IPS DF 6.9 (cell line): ENCODE measurements at places on chromosomes 11 and 22.

DNA sequence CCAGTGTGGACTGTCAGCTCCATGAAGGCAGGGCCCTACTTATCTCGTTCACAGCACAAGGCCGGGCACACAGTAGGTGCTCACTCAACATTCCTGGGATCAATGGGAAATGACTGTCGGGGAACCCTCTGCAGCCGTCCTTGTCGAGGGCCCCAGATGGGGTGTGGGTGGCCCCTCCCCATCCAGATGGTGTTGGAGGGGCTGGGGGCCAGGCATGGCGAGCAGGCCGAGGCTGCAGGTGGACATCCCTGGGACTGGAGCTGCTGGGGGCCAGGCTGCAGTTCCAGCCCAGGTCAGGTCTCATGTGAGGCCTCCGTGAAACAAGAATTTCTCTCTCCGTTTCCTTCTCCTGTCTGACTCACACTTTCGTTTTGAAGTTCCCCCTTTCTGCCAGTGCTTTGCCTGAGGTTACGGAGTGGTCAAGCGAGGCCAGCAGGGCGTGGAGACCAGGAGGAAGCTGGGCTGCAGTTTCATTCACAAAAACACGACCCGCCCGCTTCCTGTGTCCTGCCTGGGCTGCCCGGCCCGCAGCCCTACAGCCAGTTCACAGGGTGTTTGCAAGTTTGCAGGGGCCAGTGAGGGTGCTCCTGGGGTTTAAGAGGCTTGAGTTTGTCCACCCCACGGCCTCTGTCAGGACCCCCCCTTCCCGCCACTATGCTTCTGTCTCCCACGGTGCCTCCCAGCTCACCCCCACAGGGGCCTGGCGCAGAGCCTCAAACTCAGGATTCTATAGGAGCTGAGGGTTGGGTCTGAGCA, 4.5 kb downstream of the MYEOV start:
- DNase-seq = no peak

DNA sequence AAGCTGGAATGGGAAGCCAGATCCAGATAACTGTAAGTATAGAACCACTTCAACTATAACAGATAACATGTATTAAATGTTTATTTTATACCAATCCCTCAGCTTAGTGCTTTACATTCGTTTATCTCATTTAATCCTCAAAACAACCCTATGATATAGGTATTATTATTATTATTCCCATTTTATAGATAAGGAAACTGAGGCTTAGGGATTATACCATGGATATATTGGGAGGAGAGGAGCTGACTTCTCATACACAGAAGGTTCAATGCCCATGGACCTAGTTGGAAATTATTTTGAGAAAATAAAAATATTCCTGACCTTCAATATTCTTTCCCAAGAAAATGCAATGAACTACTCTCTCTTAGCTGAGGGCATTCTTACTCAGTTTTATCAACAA, 140.4 kb upstream of the C11orf58 start:
- DNase-seq = no peak

- DNase-seq = no peak
Observed at GRCh38 chr22:19109198-19110063, 12.8 kb downstream of the DGCR2 start.

- no peak for DNase-seq
Observed at GRCh38 chr11:9206496-9206895, 58.7 kb downstream of the DENND5A start.

DNA sequence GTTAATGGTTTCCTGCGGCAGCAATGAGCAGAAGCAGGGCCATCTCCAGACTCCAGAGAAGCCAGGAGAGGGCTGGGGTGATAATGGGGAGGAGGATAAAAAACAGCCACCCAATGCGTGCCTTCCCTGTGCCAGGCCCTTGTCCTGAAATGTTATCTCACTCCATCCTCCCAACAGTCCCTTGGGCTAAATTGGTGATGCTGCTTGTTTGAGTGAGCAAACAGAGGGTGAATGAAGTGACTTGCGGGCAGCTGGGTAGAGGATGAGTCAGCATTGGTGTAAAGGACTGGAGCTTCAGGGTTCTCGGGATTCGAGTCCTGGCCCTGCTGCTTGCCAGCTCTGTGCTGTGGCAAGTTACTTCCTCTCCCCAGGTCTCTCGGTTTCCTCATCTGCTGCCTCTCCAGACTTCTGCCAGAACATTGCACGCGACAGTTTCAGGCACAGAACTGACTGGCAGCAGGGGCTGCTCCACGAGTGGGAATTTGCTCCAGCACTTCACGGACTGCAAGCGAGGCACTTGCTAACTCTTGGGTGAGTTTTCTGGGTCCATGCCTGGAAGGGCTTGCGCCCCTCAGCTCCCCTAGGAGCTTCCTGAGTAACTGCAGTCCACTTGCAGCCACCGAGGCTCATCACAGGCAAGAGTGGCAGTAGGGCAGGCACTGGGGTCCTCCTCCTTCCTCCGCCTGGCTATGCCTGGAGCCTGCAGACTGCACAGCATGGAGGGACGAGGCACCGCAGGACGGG, at the start of gene P2RY6:
Gene P2RY6, plus strand, starts transcription at position 403 of the 744 bp plus-strand sequence. CDS start 24,181 bp downstream, outside the sequence.
- no peak for DNase-seq

- DNase-seq = no peak
Observed at GRCh38 chr11:105032495-105032894, 2.4 kb downstream of the CASP1 start.

DNA sequence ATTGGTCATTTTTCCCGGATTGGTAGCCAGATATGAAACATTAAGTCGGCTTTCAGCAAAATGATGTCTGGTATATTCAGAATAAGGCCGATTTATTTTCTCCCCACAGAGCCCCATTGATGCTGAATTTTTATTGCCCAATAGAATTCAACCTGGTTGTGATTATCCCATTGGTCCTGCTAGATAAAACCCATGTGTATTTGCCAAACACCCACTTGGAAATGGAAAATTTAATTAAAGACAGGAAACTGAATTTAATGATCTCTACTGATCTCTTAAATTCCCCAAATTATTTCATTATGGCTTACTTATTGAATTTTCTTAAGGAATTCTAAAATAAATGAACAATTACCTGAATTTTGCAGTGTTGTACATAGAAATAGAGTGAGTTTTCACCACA, 609.8 kb downstream of the NTM start:
- no peak for DNase-seq

DNA sequence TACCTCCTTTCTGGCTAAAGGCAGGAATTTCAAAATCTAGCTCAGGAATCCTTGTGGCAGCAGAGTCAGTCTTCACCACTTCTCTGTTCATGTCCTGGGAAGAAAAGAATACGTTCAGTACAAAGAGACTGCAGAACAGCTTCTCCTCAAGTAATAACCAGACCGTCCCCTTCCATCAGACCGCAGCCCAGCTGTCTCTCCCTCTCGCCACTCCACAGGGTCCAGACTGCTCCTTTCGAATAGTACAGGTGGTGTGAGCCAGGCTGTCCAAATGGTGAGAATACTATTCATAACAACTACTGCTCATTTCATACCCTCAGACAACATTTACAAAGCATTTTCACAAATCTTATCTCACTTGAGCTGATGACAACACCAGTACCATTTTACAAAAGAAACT, 857 bp downstream of the ZPR1 start:
- no peak for DNase-seq

- DNase-seq = no peak
Observed at GRCh38 chr11:12066056-12066798, 44.2 kb upstream of the MICAL2 start.

- DNase-seq = no peak
Observed at GRCh38 chr22:27507111-27507611, 294.4 kb downstream of the MN1 start.

GRCh38 chr11:13772223-13773046, 104.0 kb downstream of the FAR1 start:
- DNase-seq = peak; percentile 61

- no peak for DNase-seq
Observed at GRCh38 chr11:115503083-115503885, 931 bp downstream of the CADM1 start.

GRCh38 chr11:22130462-22131053, 62.3 kb upstream of the ANO5 start:
- DNase-seq = no peak

DNA sequence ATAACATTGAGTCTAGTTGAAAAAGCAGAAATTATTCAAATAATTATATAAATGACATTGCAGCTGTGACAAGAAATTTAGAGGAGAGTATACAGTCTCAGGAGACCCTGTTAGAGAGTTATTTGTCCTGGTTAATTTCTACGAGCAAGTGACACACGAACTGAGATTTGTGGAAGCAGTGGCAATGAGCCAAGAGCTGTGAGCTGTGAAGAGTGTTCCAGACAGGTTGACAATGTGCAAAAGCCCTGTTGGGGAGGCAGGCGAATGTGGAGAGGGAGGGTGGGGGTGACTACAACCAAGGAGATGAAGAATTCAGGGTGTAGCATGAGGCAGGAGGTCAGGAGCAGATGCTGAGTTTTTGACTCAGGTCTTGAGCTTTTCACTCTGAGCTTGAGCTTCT, 620.2 kb upstream of the TENM4 start:
- DNase-seq = no peak

DNA sequence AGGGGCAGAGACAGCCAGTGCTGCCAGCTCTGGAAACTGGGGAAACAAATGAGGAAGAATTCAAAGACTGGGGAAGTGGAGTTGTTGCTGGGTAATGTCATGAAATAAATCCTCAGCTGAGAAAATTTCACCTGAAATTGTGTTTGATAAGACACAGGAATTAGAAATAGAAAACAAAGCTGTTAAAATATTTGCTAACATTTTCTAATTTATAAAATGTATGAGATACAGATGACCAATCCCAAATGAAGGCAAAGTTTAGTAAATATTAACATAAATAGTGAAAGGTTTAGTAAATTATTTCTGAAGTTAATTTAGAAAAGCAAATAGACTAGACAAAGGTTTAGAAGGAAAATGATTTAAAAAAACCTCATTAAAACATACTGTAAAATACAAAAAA, at the start of gene OR56A5:
Gene OR56A5, minus strand, starts transcription at position 101 of the 400 bp plus-strand sequence. Its CDS starts 0 bp downstream, at position 101.
- DNase-seq = no peak
